ENCODE measurements at places on chromosomes 6 and 20. TPM values are rescaled to one million over a fixed set of nuclear protein-coding genes. Genes with fewer than 3 reads are reported as not detected.

- DNase-seq, result no peak
Observed at GRCh38 chr6:144702781-144703180, 417.6 kb downstream of the UTRN start.

DNA sequence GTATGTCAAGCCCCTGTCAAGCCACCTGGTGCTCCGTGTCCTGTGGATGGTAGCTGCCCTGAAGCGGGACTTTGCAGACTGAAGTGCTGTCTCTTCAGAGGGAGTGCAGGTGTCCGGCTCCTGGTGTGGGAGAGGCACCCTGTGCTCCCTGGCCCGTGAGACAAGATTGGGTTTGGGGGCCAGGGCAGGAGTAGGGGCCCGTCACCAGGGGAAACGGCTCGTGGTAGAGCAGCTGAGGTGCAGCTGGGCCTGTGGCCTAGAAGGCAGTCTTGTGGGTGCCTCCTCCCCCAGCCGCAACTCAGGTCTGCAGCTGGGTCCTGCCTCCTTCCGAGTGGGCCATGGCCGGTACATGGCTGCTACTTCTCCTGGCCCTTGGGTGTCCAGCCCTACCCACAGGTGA, at the start of gene PTCRA:
TSS of gene PTCRA (plus strand) at position 322 of the 400 bp plus-strand sequence. CDS start at position 339, 17 bp downstream.
- no peak for DNase-seq

- no peak for DNase-seq
Observed at GRCh38 chr6:105364243-105364642, 38.6 kb downstream of the PREP start.

- DNase-seq, result no peak
Observed at GRCh38 chr6:104159045-104159618, 700.6 kb downstream of the HACE1 start.

DNA sequence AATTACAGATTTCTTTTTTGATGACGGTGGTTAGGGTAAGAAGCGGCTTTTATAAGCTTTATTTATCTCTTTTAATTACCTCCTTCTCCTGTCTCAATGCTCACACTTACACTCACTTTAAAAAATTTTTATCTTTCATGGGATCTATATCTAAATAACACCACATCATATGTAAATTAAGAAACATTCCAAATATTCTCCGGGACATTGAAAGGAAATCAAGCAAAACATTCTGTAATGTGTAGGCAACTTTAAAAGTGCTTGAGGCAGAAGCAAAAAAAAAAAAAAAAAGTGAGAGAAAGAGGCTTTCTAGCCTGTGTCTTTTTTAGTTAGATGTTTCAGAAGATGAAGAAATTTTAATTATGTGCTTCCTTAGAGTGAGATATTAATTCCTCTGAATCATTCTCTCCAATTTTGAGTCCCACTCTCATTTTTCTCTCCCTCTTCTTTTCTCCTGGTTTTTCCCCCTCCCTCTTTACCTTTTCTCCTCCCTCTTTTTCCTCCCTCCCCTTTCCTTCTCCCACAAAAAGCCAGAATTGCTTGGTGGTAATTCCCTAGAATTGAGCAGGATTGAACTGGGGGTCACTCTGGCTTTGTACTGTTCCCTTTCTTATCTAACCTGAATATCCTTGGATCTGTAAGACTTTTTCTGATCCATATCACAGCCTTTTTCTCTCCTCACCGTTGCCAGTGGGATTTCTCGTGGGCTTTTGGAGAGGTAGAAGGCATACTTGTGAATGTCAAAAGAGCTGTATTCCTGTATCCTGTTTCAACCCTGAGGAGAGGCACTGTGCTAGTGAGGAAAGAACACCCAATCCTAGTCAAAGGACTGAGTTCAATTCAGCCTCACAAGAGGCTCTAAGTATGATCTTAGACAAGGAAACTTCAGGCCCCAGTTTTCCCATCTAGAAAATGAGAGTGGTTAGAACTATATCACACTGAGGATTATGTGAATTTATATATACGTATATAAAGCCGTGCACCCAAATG, 30.4 kb downstream of the KCNQ5 start:
- no peak for DNase-seq

The NFYA gene
- 14.9 TPM for total RNA-seq

The C20orf202 gene
- not detected for total RNA-seq

The TAF11 gene
- total RNA-seq, result 63.7 TPM

Data from SJSA1 (cell line).